Testis (tissue), 5 donors: ENCODE measurements at places on chromosomes 16 and 17. TPM values are rescaled to one million over a fixed set of nuclear protein-coding genes. Genes with fewer than 3 reads are reported as not detected.

DNA sequence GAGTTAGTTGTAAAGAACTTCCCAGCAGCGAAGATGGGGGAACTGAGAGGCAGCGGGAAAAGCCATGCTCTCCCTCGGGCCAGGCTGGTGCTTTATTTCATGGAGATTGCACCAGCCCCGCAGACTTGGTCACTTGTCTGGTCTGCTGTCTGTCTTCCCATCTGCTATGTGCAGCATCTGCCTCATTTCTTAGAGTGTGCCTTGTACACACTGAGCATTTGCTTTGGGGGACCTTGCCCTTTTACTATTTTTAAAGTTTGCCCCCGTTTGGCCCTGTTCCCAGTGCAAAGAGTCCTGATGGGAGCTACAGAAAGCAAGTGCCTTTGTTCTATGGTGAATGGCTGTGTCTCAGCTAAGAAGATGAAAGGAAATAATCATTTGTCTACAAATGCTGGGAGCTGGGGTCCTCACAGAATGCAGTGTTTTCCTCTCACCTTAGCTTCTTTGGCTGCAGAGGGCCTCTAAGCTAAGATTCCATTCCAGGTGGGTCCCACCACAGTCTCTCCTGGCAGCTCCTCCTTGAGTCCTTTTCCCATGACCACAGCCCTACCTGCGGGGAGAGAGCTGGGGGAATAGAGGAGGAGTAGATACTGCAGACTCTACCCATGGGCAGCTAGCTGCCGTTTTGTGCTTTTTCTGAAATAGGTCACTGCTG lies 25.1 kb upstream of the CNOT1 start:
- no peak for DNase-seq

GRCh38 chr16:19785512-19786130 lies 67.5 kb downstream of the IQCK start:
- no peak for DNase-seq

TRIM72 gene
- 0.58 TPM for polyA plus RNA-seq

DNA sequence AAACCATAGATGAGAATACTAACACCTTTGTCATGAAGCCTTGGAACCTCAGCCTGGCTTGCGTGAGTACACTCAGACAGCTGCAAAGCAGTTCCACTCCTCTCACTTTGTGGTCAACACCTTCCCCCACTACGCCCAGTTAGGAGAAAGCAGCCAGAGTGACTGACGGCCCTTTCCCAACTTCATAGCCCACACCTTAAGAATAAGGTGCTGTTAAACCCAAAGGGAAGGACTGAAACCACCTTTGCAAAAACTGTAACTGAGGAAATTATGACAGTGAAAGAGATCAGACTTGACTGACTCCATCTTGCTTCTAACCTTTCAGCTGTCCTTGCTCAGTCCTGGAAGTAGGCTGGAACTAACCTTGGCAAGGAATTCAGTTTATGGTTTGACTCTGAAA lies 13.7 kb downstream of the N4BP1 start:
- DNase-seq, result no peak

NR1D1 gene
- polyA plus RNA-seq, result 9.8 TPM

FOXF1 gene
- polyA plus RNA-seq, result 0.91 TPM

TBX21 gene
- polyA plus RNA-seq, result 1.1 TPM

TMC7 gene
- 33.0 TPM for polyA plus RNA-seq

DNA sequence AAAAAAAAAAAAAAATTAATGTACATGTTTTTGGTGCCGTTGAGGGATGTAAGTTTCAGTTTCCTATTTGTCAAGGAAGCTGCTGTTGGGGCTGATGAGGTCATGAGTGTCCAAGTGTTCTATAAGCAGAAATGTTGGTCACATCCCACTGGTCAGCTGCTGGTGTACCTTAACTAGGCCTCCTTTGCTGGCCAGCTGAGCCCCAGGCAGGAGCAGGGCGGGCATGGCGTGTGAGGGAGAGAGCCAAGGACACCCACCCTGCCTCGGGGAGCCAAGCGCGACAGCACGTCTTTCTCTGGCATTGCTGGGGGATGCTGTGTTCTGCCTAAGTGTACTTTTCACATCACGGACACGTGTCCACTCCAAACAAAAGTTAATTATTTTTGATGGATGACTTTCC lies 108.1 kb upstream of the CDC42EP4 start:
- DNase-seq, result no peak

NACA2 gene
- 129 TPM for polyA plus RNA-seq

DNA sequence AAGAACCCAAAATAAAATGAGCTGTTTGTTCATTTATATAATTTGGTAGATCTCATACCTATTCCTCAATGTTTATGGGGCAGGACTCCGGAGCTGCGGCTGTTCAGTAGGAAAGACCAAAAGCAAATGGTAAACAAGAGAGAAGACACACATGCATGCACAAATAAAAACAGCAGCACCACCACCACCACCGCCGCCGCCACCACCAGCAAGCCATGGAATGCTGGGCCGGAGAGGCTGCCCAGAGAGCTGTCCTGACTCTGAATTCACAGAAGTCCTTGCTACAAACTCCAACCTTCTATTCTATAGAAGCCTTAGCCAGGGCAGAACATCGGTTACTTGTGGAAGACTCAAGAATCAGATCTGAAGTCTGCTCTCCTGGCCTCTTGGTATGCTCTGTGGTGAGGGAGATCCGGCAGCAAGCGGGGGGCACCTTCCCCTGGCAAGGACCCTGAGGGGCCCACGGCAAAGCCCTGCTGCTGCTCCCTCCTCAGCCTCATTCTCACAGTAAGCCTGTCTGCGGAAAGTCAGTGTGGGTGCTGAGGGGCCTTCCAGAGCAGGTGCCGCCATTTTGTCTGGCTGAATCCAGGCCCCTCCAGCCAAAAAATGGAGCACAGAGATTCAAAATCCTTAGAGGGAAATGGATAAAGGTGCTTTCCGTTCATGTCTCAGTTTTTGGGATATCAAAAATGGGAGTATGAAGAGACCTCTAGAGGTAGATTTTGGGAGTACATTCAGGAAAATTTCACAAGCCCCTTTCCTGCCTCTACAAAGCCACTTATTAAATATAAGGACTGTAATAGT lies 6.4 kb upstream of the FOXJ1 start:
- no peak for DNase-seq

DNA sequence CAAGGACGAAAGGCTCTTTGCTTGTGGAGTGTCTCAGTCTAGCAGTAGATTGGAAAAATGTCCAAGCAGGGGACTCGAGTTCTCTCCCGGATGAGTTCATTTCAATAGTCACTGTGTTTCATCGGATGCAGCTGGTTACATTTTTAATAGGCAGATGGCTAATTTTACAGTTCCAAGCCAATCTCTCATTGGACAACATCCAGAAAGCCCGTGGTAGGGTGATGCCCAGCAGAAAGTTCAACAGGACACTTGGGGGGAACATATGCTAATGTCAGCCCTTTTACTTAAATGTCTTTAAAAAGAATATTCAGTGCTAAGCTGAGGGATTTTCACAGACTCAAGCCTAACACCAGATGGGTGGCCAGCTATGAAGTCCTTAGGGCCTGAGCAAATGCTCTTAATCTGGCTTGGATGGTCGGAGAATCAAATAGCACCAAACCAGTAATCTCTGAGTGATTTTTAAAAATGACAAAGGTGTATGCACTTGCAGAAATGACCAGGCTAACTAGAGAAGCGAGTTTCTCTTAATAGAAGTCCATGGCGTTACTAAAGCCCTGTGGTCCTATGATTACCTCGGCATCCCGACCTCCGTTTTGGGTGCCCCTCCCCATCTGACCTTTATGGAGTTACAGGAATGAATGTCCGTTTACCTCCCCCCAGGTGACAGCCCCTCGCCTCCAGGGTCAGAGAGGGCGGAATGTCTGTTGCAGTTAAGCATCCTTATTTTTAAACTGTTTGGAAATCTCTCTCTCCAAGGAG lies 289.2 kb upstream of the SALL1 start:
- DNase-seq, result no peak

GRCh38 chr17:79071161-79071740 lies 3.4 kb upstream of the ENGASE start:
- DNase-seq, result no peak

DNA sequence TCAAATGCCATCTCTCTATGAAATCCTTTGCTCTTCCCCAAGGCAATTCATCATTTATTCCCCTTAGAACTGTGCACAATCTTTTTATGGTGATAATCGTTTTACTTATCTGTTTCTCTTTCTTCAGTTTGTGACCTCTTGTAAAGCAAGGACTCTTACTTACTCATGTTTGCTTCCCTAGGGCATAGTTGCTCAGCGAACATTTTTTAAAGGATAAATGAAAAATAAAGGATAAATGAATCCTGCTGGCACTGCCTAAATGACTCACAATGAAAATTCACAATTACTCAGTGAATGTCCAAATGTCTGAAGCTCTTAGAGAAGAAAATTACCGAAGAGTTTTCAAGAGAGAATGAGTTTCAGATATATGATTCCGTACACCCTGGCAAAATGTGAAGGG lies 671.7 kb downstream of the CDH11 start:
- DNase-seq, result no peak

GRCh38 chr17:49434821-49435670 lies 20.4 kb upstream of the PHB1 start:
- peak; percentile 67 for DNase-seq

ADAP2 gene
- polyA plus RNA-seq, result 7.1 TPM

DNA sequence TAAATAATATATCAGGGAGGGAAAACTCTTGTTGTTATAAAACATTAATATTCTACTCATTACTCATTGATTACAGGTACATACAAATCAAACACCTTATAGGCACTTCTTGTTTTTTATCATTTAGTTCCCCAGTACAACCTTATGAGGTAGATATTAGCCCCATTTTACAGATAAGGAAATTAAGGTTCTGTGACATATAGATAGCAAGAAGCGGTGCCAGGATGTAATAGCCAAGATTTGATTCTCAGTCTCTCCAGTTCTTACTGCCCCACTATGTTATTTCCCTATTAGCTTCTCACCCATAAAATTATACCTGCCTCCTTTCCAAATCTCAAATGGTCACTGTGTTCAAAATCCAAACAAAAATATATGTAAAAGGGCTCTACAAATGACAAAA lies 36.9 kb downstream of the CMTM3 start:
- no peak for DNase-seq

DNA sequence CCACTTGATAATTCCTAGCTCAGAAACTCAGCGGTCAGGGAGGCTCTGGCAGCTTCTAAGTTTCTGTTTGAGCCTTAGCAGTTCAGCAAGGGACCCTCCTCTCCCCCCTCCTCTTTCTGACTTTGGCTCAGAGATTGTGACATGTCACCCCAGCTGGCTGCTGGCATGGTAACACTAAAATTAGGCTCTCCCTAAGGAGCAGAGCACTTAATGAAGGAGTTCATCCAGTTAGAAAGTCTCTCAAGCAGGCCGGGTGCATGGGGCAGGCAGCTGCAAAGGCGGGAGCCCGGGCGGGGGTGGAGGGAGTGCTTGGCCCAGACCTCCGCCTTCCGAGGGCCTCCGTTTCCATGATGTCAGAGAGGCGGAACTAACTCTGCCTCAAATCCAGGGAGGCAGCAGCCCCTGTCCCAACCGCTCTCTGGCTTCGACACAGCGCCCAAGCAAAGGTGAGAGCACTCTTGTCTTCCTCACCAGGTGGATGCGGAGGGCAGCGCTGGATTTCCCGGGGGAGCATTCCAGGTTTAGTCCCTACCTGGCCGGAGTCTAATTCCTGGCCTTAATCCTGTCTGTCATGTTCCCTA lies 128.0 kb upstream of the PLCG2 start:
- peak; percentile 86 for DNase-seq

DNA sequence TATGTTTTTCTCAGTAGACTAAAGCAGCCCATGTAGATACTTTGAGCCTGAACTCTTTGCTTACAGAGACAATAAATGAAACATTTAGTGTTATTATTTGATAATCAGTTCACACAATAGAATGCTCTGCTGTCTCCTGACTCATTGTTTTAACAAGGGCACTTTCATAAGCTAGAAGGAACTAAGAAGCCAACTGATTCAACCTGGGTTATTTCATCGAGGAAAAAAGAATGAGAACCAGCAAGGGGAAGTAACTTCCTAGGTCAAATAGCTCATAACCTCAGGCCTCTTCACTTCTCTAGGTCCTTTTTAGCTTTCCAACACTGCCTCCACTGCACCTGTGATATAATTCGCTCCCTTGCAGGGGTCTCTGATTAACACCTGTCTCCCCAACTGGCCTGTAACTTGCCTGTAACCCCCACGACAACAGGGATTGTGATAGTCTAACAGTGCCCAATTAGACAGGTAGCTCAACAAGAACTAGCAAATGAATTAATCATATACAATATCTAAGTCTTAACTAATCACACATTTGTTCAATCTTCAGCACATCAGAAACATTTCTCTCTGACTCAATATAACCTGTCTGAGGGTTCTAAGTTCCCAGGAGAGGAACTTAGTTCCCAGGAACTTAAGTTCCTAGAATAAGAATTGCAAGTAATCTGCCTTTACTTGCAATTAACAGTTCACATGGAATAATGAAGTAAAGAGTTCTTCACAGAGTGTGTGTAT lies 34.8 kb downstream of the RFFL start:
- no peak for DNase-seq

- peak; percentile 87 for DNase-seq
Measured at GRCh38 chr17:55466671-55467070, 44.6 kb downstream of the SMIM36 start.

- DNase-seq, result no peak
Measured at GRCh38 chr17:43588664-43589435, 42.7 kb upstream of the ETV4 start.

DNA sequence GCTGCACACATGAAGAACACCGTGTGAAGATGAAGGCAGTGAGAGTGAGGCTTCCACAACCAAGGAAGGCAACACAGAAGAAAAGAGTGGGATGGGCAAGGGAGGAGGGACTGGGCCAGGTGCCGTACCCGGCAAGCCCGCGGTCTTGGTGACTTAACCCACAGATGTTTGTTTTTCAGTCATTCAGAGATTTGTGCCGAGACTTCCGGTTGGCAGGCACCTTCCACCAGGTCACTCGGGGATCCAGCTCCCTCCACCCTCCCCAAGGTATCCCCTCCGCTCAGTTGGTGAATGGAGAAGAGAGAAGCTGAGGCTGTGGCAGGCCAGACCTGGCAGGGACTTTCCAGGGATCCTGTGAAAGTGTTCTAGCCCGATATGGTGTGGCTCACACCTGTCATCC lies 4.9 kb upstream of the KREMEN2 start:
- no peak for DNase-seq

OTOA gene
- 19.7 TPM for polyA plus RNA-seq

GRCh38 chr16:66091471-66091891 lies 275.0 kb upstream of the CDH5 start:
- DNase-seq, result no peak

EFNB3 gene
- polyA plus RNA-seq, result 3.5 TPM

GRCh38 chr17:49741009-49741691 lies 22.8 kb downstream of the FAM117A start:
- DNase-seq, result no peak

DNA sequence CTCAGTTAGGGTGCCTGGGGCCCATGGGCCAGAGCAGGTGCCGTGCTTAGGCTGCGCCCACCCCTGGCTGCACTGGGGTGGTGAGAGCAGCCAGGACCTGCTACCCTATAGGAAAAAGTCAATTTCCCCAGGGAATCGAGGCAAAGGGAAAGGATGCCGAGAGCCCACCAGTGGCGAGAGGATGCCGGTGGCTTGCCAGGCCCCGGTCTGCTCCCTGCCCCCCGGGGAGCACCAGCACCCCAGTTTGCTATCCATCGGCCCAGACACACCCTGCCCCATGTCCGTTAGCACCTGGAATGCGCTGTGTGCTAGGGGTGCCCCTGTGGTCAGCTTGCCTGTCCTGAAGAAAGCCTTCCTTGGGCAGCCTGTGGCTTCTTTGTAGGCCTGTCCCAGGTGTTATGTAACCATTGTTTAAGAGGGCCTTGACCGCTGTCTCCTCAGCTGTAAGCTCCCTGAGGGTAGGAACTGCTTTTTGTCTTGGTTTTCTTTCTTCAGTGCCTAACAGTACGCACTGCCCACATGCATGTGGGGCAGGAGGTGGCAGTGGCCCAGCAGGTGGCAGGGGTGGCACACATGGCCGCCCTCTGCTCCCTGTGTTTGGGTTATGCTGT lies 40.8 kb downstream of the NT5M start:
- DNase-seq, result no peak

GRCh38 chr16:20397468-20398074 lies 7.0 kb downstream of the PDILT start:
- no peak for DNase-seq
